ENCODE measurements at places on chromosomes 3 and 15. TPM values are rescaled to one million over a fixed set of nuclear protein-coding genes. Genes with fewer than 3 reads are reported as not detected.
A peak's percentile ranks its signal among the peaks of the same experiment; 100 is the strongest.

DNA sequence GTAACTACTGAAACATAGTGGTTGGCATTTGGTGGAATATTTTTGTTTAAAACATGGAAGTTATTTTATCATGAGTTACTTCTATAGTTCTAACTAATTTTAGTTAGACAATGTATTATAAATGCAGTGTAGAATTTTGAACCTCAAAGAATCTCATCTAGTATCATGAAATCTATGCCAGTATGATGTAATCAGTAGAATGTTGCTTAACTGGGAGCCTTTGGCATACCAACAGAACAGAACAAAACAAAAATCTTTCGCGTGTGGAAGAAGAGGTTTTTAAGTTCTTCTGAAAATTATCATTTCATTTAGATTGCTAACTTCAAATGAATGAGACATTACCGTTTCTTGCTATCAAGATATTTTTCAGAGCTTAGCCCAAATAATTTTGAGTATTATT, 98.4 kb upstream of the LRRFIP2 start:
- no peak for DNase-seq

DNA sequence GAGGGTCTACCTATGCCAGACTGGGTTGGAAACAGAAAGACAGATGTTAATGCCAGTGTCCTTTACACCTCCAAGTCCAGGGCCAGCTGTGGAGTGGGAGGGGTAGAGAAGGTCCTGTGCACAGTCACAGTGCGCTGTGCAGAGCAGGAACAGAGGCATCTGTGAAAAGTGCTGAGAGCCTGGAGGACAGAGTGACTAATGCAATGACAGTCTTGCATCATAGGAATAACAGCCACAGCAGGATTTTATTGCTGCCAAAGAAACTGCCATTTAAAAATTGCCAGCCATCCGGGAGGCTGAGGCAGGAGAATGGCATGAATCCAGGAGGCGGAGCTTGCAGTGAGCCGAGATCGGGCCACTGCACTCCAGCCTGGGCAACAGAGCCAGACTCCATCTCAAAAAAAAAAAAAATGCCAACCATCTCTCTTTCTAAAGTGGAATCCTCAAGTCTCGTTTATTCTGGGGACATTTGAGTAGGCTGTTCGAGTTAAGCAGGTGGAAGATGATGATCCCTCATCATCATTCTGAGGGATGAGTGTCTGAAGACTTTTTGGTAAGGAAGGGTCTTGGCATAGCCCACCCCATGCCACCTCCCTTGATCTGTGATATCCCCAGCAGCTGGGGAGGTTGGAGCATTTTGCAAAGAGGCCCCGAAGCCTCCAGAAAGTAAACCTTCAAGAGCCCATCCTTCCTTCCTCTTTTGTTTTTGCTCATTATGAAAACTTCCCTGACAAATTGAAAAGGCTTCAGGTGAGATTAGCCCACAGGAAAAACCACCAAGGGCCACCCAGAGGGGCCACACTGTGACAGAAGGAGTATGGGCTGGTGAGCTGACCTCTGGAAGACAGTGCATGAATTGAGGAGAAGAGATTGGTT, 7.7 kb downstream of the CCR2 start:
- DNase-seq, result peak; percentile 83

- DNase-seq, result no peak
Measured at GRCh38 chr3:45960289-45960688, 17.0 kb downstream of the CXCR6 start.

DNA sequence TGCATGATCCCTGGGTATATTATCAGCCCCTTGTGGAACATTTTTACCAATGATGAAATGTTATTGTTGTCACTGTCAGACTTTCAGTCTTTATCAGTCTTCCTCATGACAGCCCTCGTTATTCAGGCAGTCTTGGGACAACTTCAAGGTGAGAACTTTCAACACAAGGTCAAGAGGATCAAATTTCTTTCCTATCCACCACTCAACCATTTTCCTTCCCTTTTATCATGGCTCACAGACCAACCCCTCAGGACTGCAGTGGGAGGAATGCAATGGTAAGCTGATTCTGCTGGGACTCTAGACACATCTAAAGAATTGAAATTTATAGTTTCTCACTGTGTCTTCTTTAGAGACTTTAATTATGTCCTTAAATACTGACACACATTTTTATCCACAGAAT, 107.0 kb upstream of the LSAMP start:
- DNase-seq, result no peak

DNA sequence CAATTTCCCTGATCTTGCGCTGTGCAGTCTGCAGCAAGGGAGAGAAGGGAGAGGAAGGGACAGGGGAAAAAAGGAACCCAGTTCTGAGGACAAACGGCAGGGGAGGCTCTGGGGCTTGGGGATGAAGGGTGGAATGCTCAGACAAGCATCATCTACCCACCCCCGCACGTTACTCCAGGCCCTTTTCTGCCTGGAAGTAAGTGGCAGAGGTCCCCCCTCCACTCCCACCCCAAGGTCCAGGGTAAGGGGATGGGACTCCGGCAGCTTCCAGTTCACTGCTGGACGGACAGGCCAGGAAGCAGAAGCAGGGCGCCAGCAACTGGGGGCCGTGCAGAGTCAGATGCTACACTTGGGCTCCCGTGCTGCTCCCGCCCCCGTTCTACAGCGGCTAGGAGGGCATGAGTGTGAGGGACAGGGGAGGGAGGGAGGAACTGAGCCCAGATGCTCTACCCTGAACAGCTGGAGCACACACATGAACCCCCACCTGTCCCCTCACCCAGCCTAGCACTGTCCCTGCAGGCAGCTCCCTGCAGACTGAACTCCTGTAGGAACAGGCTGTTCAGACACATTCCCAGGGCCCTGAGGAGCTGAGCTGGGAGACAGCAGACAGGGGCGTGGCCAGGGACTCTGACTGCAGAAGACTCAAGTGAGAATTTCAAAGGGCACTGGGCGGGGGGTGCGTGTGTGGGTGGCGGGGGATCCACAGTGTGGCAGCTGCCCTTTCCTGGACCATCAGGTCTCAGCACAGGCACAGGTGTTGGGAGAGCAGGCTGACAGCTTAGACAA, 59.7 kb downstream of the SENP2 start:
- no peak for DNase-seq

NEK10 gene
- 1.7 TPM for total RNA-seq

DNA sequence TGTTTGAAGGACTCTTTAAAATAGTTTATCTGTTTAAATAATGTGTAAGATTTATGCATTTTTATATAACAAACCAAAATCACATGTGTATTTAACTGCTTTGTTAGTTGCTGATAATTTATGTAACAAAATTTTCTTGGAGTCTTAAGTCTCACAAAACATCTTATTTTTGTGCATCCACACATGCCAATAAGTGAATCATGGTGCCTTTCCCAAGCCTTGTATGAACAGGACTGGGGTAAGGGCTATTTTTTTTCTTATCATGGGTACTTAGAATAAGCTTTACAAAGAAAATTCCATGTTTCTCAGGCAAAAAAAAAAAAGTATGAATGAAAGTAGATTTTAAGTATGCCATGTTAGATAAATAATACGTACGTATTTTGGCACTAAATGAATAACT, 132.9 kb upstream of the LRRFIP2 start:
- DNase-seq, result no peak

CNTN4 gene
- total RNA-seq, result not detected

DNA sequence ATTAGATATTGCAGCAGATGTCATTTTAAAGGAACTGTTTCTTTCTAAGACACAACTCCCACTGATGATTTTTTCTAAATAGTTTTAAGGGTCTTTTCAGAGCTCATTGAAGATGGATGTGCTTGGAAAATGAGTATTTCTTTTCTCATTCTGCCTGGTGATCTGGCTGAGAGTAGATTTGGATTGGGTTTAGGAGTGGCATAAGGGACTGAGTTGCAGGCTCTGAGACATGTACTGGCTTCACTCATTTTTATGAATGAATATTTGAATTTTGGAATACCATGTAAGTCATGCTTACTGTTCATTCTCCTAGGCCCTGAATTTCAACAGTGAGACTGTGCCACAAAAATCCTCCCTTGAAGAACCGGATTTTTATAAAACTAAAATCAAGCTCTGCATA, 6.5 kb downstream of the IL12A start:
- no peak for DNase-seq

SAMMSON gene
- not detected for total RNA-seq
